Suppressor macrophage (primary cell): ENCODE measurements at places on chromosomes 4 and X.

DNA sequence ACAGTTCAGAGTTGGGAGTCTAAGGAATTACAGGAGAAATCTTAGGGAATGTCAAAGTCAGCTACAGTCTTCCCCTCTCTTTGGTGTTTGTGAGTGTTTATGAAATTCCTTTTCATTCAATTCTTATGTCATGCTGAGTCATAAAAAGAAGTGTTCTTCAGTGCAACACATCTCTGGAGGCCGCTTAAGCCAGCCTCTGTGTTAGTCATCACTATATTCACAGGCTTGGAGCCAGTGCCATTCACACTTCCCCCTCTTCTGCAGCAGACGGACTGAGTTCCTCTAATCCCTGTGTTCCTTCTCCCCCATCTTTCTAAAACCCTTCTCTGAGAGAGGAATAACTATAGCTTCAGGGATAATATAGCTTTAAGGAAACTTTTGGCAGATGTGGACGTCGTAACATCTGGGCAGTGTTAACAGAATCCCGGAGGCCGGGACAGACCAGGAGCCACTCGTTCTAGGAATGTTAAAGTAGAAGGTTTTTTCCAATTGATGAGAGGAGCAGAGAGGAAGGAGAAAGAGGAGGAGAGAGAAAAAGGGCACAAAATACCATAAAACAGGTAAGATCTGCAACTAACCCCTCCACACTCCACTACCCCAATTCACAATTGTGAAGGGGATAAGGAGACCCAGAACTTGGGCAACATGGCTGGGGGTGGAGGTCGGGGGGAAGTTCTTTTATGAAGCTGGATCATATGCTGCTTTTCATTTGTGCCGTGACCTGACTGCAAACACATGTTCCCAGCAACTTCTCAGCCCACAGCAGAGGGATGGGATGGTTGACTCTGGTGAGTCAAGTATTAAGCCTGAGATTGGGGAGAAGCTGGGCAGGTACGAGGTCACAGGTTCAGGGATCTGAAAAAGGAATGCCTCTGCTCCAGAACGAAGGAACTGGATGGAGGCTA is at the start of gene SRPX2:
Gene SRPX2, plus strand, starts transcription at position 244 of the 905 bp plus-strand sequence. CDS start 2,124 bp downstream, outside the sequence.
- peak; percentile 63 for DNase-seq

GRCh38 chrX:312621-313331 is 5.8 kb downstream of the GTPBP6 start:
- no peak for DNase-seq

- DNase-seq = no peak
Measured at GRCh38 chr4:127730142-127730913, at the start of gene SLC25A31. SLC25A31 (plus strand) TSS chr4:127730400; CDS start chr4:127730546, 146 bp downstream.

GRCh38 chrX:107610667-107611066 is 17.6 kb upstream of the PRPS1 start:
- peak; percentile 36 for DNase-seq

DNA sequence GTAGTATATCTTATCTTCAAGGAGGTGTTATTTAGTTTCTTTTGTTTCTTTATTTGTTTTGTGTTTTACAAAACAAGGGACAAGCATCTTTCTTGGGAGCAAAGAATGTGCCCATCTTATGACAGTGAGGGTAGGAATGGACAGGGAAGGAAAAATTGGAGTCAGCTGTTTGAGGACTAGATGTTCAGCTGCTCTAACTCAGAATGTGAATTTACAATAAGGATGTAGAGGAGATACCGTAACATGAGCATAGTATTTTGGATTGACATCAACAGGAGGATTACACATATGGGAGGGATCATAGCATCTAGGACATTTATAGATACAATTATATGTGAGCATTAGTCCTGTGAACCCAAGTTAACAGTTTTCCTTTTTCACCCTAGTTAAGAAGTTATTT is 89.0 kb upstream of the GK2 start:
- DNase-seq = no peak

- no peak for DNase-seq
Measured at GRCh38 chr4:55004831-55005230, 120.6 kb downstream of the KDR start.

GRCh38 chrX:37745835-37746217 is 34.0 kb upstream of the CYBB start:
- DNase-seq = peak; percentile 66

DNA sequence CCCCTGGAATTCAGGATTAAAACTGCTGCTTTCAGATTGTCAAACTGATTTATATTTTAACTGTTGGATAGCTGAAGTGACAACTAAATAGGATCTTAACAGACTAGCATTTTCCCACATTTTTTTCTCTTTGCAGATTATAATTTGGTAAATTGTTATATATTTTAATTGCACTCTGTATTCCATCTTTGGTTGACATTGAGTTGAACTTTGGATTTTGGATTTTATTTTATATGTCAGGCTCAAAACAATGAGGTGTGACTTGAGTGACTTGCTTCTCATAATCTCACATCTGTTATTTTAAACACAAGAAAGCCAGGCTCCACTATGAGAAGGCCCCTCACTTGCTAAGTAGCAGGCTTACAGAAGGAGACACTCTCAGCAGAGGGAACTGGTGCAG is 38.1 kb downstream of the NAA11 start:
- no peak for DNase-seq

DNA sequence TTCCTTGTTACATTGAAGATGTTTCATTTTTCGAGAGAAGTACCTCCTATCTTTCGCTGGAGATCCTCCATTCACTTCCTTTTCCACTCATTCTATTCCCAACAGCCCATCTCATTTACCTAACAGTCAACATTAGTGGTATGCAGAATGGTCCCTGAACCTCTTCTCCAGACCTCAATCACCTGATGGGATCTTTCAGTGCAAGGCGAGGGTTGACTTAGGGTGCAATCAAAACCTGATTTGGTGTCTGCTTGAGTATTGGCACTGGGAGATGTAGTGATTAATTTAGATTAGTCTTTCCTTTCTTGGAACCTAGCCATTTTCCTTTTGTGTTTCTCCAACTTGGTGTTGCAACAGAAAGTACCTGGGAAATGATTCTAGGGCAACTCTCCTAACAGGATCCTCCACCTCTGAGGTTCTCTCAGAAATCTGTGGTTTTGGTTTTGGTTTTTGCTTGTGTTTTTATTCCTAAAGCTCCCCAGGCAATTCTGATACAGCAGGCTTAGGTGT is 18.4 kb downstream of the DDX3X start:
- DNase-seq = no peak

- no peak for DNase-seq
Measured at GRCh38 chrX:17713288-17713687, 24.0 kb upstream of the SCML1 start.

GRCh38 chr4:41132055-41132683 is 82.2 kb downstream of the APBB2 start:
- DNase-seq = no peak
